ENCODE measurements at places on chromosomes 4 and X.

DNA sequence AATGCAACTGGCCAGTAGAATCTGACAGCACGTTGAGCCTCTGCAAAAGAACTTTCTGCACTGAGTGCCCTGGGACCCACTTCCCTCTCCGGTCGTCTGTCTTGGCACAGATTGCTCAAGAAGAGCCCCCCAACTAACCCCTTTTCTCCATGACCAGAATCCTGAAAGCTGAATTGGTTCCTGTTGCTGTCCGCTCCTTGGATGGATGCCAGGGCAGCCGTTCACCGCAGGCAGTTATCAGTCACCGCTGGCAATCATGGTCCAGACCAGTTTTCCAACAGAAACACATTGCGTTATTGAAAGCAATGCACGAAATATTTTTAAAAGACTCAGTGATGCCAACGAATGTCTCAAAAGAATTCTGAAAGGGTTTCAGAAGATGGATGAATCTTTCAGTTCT lies 733.7 kb upstream of the FRG1 start:
- no peak for DNase-seq

GRCh38 chr4:56817840-56818491 lies 3.5 kb downstream of the SPINK2 start:
- no peak for DNase-seq

- no peak for DNase-seq
These were observed 144.1 kb downstream of the MGST2 start for GRCh38 chr4:139809757-139810140.

GRCh38 chr4:156598138-156598681 lies 373.4 kb downstream of the PDGFC start:
- DNase-seq = peak; percentile 24

DNA sequence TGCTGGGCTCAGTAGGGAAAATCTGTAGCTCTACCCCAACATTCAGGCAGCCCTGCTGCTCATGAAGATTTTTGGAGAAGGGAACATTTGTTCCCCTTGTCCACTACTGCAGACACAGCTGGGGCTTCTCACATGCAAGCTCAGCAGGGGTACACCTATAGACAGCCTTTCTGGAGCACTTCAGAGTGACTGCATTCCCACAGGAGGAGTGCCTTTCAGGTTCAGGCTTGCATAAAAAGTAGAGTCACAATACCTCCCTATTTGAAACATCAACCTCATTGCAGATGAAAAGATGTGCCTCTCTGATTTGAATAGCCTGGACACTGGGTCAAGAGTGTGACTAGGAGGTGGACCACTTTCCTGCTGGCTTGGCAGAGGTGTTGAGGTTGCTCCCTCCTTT lies 53.3 kb upstream of the NAP1L2 start:
- DNase-seq = no peak

DNA sequence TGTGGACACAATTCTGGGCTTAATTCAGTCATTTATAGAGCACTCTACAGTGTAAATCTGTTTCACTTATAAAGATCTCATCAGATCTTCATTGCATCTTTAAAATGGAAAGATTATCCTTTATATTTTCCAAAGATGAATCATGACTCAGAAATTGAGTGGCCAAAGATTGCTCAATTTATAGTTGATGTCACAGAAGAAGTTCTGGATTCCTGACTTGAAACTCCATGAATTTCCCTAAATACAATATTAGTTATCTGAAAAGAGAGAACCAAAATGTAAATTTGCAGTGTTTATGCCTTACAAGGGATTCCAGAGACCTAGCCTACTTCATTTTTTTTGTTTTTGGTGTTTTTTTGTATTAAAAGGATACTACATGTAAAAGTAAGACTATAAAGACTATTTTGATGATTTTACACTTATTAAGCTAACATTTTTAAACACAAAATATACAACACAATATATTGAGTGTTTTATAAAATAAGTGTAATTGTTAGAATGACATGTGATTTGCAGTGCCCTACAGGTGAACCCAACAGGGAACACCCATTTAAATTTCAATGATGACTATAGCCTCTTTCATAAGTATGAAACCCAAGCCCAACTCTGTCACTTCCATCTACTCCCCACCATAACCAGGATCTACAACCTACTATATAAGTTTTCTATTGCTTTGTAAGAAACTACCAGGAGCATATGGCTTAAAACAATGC lies 183.5 kb downstream of the PCDH7 start:
- DNase-seq = no peak

- no peak for DNase-seq
These were observed 263.3 kb upstream of the GPRIN3 start for GRCh38 chr4:89570931-89571330.

Data from NCI-H1105 treated with DMSO at 0.1 percent for 48 hours (cell line).